ENCODE measurements at places on chromosomes 7 and 10.

- DNase-seq: no peak
These were observed 14.2 kb upstream of the FRMPD2 start for GRCh38 chr10:48288661-48289060.

- no peak for DNase-seq
These were observed 7.7 kb downstream of the NPC1L1 start for GRCh38 chr7:44533301-44534055.

DNA sequence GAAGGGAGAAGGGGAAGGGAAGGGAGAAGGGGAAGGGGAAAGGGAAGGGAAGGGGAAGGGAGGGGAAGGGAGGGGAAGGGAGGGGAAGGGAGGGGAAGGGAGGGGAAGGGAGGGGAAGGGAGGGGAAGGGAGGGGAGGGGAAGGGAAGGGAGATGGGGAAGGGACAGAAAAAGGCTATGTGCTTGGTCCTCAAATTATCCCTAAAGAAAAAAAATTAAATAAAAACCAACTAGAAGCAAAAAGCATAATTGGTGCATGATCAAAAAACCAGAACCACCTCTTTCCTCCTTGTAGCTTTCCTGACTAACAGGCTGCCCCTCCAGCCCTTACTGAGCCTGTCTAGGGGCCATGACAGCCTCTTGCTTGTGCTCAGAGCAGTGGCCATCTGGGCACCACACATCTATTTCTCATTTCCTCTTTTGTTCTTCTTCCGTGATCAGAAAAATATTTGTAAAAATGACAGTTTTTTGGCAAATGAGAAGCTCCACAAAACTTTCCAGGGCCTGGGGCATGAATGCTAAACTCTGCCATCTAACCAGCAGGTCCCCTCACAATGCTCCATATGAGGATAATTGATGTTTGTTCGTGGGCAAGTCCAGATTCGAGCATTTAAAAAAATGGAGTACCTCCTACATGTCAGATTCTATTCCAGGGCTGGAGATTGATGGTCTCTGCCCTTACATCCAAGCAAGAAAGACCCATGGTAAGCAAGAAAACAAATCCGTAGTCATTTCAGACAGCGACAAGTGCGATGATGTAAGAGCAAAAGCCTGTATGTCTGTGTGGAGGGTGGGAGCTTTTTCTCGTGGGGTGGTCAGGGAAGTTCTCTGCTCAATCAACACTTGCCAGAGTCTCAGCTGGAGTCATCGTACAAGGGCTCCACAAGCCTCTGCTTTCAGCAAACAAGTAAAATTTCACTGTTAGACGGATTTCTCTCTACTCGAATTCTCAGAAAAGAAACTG is 320.9 kb downstream of the WDR11 start:
- DNase-seq: no peak

- DNase-seq: no peak
These were observed 174.4 kb upstream of the PHYHIPL start for GRCh38 chr10:59002011-59002410.

- no peak for DNase-seq
These were observed 90.8 kb upstream of the KDM7A start for GRCh38 chr7:140267381-140268226.

DNA sequence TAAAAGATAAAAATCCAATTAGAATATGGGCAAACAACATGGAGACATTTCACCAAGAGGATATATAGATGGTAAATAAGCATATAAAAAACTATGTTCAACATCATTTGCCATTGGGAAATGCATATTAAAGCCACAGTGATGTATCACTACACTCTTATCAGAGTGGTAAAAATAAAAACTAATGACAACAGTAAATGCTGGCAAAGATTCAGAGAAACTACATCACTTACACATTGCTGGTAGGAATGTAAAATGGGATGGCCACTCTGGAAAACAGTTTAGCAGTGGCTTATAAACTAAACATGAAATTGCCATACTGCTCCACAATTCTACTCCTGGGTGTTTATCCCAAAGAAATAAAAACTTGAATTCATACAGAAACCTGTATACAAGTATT is 59.2 kb downstream of the CROT start:
- DNase-seq: no peak

DNA sequence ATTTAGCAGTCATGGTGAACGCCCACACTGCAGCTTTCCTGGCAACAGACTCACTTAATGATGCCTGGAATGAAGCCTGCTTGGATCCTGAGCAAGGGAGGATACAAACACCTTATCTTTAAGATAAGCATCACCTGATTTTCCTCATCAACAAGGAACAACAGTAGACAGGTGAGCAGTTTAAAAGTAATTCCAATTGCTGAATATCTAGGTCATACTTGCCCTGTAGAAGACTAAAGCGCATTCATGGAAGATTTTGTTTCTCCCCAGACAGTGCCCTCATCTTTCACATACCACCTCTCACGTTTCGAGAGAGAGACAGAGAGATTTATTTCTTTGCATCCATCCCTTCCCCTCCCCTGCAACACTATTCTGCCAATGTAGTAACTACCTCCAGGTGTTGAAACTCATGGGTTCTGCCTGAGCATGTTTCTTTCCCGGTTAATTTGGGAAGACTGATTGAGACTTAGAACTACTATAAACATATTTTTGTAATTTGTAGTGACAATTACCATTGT is 660.7 kb downstream of the PARD3 start:
- no peak for DNase-seq

DNA sequence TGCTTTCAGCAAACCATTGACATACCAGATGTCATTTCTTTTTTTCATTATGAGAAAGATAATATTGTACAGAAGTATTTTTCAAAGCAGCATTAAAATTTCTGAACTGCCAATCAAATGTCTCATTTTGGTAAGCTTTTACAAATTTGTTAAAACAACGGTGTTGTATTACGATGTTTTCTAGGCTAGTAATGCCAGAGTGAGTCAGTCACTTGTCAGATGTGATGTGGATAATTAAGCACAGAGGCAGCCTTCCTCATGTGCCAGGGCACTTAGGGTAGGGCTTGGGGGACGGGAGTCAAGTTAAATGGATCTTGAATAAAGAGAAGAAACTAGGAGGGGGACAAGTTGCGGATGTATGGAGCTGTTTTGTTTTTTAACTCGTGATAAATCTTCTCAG is 10.1 kb downstream of the PSTK start:
- DNase-seq: no peak

- DNase-seq: peak; percentile 3
These were observed 34.3 kb downstream of the TET1 start for GRCh38 chr10:68594405-68594804.

- DNase-seq: no peak
These were observed 565.8 kb downstream of the NRG3 start for GRCh38 chr10:82440775-82441174.

- DNase-seq: no peak
These were observed 204.6 kb downstream of the ARHGAP21 start for GRCh38 chr10:24518981-24519597.

Data from GOT3 (cell line).